ENCODE measurements at places on chromosomes 1 and 21.

DNA sequence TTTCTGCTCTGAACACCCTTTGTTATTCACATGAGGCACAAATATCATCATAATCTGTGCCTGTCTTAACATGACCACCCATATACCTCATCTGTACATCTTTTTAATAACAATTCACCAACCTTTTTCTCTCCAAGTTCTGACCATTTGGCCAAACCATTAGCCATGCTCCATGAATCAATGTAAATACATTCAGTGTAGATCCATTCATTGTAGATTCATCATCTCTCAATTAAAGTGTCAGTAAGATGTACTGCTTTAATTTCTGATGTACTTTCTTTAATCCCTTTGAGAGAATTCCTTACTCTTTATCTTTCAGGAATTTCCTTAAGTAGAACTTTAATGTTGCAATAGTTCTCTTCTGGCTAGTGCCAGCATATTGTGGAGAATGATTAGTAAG is 126.2 kb upstream of the LRRC7 start:
- no peak for DNase-seq

GRCh38 chr1:97304366-97304765 is 582.8 kb downstream of the PTBP2 start:
- DNase-seq: no peak

GRCh38 chr21:36705679-36706481 is 7.0 kb downstream of the SIM2 start:
- DNase-seq: peak; percentile 71

DNA sequence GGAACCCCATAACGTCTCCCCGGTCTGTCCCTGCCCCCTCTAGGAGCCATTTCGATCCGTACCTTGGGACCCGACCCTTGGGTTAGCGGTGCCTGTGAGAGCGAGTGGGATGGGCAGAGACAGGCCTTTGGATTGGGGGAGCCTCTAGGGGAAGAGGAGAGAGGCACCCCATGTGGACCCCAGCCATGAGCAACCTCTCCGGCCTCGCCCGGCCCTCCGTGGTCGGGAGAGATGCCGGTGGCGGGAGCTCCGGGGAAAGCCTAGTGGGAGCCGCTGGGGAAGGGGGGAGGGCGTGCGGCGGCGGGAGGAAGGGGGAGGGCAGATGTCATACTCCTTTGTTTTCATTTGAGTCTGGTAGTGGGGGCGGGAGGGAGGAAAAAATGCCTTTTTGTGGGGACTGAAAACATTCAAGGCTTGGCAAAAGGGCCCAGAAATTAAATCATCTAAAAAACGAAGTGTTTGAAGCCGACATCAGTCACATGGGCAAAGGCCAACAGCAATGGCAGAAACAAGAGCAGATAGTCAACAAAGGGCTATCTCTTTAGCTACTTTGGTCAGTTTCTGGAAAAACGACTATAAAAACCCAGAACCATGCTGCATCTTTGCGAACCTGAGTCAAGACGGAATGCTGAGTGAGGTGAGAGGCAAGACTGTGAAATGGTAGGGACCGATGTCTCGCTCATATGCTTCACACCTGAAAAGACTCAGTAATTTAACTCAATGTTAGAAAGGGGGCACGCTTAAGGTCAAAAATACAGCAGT is 758 bp downstream of the PTBP2 start:
- peak; percentile 76 for DNase-seq

GRCh38 chr1:223674119-223674890 is 8.8 kb upstream of the CAPN8 start:
- DNase-seq: no peak

GRCh38 chr1:59669752-59670312 is 144.9 kb upstream of the HOOK1 start:
- no peak for DNase-seq

DNA sequence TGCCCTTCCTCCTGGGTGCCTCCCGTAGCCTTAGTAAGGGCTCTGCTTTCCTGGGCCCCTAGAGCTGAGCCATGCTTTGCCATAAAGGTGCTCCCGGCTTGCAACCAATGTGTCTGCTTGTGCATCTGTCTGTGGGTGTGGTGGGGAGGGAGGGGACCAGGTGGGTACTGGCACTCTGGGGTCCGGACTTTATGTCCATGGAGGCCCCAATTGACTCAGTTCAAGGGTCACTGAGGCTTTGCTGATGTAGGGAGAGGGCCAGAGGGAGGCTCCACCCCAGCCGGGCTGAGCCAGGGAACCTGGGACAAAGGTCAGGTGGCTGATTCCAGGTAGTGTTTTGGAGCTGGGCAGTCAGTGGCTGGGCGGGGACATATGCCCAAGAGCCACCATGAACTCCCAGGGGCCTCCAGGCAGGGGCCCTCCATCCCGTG is 15.0 kb downstream of the TNFRSF25 start:
- DNase-seq: no peak

DNA sequence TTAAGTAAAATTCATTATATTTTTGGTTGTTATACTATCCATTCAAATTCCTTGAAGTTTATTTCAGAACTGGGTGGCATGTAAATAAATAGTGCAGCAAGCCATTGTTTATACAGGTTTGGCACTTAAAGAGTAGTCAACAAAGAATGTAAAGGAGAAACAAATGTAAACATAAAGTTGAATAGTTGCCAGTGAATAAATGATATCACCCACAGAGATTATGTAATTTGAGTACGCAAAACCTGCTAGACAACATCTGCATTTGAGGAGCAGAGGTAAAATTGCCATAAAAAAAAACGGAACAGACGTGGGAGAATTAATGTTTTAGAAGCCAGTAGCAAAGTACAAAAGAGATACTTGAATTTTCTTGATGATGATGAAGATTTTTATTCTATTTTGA is 111.6 kb downstream of the ADGRL2 start:
- DNase-seq: no peak

DNA sequence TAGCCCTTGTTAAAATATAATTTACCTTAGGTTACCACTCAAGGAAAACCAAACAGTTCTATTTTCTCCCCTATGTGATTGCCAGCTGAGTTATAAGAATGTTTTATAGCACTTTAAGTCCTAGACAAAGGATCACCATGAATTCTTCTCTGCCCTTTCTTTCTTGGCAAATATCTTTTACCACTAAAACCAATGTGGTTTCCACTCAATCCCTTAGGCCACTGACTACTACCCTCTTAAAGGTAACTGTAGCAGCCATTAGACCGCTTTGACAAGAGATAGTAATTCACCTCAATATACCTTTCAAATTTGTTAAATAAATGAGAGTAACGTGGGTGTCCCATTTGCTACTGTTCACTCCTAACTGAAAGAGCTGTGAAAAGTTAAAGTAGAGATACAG is 307.9 kb upstream of the PRMT6 start:
- no peak for DNase-seq

DNA sequence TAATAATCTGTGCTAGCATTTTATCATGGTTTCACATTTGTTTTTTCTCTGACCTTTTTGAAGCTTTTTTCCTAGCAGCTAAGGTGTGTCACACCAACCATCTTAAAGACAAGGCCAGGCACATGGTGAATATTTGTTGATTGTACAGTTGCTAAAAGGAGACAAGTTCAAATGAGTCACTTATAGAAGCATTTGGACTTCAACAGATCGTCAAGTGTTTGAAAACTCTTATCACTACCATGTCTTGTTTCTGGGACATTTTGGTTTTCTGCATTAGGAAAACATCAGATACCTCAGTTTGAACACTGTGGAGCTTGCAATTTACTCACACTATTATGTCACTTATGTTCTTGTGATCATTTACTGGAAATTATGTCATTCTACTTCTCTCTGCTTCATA is 407.3 kb downstream of the USP25 start:
- DNase-seq: no peak

DNA sequence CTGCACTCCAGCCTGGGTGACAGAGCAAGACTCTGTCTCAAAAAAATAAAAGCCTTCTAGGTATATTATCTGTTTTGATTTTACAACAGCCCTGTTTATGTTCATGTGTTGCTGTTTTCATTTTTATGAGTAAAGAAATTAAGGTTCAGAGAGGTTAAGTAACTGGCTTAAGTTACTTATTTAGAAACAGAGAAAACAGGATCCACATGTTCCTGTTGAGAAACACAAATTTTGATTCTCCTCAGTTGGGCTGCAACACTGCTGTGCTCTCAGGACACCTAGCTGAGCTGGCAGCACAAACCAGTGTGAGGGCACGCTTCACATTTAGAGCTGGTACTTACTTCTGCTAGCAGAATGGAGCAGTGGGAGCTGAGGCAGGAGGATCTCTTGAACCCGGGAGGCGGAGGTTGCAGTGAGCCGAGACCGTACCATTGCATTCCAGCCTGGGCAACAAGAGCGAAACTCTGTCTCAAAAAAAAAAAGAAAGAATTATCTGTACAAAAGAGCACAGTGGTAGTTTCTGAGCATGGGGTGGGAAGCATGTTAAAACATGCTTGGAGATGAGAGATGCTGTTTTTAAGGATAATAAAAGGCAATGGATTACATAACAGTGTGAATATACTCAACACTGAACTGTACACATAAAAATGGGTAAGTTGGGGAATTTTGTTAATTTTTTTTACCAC is 2.4 kb downstream of the SPRTN start:
- no peak for DNase-seq

GRCh38 chr1:98402860-98403259 is 258.7 kb upstream of the SNX7 start:
- peak; percentile 63 for DNase-seq

DNA sequence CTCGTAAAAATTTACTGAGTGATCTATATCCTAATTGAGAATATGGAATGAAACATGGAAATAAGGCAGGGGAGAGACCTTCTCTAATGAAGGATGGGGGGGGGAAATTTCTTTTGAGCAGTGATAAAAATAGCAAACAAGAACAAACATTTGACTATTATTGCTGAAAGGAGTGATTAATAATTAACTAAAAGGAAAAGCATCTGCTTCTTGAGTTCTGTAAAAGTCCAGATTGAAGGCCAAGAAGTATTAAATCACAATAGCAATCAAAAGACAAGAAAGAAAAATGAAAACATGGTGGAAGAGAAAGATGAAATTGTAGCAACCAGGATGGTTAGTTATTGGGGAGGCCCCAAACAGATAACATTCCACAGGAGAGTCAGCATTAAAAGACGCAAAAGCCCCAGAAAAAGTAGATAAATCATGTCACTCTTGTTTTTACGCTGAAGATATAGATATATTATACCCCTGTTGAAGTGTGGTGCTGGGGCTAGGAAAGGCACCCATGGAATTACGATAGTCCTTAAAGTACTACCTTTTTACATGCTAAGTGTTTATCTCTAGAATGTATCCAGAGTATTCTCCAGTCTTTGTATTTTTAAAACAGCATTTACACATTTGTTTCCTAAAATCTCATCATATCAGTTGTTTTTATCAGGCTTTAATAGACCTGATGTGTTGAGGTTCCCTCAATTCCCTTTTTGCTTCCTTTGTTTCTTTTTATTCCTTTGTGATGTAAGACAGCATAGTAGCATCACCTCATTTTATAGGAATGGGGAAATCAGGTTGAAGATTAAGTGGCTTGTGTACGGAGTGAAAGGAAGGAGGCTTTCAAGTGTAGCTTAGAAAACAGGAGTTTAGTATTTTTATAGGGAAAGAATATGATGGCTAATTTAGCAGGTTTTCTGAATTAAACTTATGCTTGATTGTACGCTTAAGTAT is 28.9 kb downstream of the DISP1 start:
- no peak for DNase-seq

- no peak for DNase-seq
Observed at GRCh38 chr1:29803486-29803885, 567.2 kb downstream of the PTPRU start.

DNA sequence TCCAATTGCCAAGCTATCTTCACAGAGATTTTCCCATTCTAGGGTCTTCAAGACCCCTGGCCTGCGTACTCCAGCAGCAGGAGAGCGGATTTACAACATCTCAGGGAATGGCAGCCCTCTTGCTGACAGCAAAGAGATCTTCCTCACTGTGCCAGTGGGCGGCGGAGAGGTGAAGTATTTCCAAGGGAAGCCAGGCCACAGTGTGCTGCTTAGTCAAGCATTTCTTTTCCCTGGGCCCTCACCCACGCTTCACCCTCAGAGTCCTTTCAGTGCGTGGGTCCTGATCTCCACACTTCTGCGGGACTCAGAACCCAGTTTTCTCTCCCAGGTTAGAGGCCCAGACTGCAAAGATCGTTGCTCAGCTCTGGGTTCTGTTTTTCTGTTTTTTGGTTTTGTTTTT is 13.1 kb downstream of the CDCA8 start:
- no peak for DNase-seq

DNA sequence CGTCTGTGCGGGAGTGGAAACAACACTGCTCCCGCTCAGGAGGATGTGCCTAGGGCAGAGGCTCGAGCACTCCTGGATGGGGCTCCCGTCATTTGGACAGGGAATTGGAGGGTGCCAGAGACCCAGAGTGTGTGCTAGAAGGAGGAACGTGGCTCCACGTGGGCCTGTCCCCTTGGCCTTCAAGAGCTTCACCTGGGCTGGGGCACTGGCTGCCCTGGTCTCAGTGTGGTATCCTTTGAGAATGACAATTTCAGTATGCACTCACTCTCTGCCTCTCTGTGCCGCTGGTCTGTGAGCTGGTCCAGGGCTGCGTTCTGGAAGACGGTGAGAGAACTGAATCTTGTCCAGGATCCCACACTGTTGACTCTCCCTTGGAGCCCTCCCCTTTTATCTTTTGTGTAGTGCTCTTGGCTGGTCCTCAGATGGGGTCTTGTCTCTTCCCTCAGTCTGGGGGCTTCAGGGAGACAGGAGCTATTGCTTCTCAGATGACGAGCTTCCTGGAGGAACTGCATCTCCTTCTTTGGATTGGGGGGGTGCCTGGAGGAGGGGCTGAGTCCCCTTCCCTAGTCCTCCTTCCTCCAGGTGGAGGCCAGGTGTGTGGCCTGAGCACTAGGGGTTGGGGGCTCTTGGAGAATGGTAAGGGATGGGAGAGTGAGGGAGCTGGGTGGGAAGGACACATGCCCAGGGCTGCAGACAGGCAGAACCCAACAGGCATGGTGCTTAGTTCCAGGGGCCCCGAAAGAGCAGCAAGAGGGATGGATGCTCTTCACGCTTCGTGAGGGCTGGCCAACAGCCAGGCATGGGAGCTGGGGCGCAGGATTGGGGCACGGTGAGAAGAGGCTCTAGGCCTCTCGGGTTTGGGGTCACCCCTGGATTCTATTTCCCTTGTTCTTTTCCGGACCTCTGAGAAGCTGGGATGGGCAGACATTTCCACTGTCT is 14.8 kb upstream of the ETV3L start:
- no peak for DNase-seq

DNA sequence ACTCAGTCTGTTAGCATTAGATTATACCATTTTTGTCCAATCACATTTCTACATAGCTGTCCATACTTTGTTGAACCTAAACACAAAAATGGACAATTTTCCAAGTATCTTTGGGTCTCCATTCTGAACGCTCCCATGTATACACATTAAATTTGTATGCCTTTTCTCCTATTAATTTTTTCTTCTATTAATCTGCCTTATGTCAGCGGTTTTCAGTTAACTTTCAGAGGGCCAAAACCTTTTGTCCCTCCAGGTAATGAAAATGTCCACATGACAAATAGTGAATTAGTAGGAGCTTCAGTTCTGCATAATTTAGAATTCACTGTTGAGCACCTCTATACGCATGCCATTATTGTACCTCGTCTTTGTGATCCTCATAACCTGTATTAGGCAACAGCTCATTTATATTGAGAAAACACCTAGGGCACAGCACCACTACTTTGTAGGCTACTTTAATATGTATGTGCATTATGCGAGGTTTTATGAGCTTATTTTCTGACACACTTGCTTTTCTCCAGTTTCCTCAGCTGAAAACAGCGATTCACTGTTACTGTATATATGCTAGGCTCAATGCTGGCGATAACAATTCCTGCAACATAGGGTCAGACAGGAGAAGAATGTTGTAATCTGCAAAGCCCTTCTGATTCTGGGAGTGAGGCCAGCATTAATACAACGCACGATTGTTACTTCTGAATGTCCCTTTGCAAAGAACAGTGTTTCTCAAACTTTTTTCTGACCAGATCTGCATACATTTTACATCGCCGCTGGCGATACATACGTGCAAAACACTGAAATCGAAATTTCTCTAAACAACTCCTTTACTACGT is 1.1 kb upstream of the ABCD3 start:
- DNase-seq: no peak

All from DND-41 (cell line).